Activated CD8-positive, alpha-beta memory T cell treated with anti-CD3 and anti-CD28 coated beads for 1 hour (primary cell): ENCODE measurements at places on chromosomes 12 and 14.

DNA sequence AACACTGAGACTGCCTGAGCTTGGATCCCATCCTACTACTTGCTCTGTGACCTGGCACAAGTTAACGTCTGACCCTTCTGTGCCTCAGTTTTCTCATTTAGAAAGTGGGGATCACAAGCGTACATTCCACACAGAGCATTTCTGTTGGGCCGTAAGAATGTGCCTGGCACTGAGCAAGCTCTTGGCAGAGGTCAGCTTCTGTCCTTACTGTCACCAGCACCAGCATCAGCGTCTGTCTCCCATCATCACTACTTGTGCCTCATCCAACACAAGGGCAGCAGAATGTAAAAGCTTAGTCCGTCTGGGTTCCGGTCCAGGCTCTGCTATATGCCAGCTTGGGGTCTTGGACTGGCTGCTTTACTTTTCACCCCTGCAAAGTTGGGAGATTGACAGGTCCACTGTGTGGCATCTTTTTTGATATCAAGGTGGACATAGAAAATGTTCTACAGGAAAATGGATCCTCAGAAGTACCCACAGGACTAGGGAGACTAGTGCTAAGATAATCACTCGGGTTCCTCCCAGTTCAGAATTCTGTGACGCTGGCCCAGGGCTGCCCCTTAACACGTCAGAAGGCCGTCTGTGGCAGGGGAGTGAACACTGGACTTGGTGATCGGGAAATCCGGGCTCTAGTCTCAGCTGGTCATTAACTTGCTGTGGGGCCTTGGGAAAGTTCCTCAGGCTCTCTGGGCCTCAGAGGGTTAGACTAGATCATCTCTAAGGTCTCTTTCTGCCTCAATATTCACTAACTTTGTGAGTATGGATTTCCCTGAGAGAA is 65.9 kb downstream of the CACNA1C start:
- no peak for DNase-seq

DNA sequence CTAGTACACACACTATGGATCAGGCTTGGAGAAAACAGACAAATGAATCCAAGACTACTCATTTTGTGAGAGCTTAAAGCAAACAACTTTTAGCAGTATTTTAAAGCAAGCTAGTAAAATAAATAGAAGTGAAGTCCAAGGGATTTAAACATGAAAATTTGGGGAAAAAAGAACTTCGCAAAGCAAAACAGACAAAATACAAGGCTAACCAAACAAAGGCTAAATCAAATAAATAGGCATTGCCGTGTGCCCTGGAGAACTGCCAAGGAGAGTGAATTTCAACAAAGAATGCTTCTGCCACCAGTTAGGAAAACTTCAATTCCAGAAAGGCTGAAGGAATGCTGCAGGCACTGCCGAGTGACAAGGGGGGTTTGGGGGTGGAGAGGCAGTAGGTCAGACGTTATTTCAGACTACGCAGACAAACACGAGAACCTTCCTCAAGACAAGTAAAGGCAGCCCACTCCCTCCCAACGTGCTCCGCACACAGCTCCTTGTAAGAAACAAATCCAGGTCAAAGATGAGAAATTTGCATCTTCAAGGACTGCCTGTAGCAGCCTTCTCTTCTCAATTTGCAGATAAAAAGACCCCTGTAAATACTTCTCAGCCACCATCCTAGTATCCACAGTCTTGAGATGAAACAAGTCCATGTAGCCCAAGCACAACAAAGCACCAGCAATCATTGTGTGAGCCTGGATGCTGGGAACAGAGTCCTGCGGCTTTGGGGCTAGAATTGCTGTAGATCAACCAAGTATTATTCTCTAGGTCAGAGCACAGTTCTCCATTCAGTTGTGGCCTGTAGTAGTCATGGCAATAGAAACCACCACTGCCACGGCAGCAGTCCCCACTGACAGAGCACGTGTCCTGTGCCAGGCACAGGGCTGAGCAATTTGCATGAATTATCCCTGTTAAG is 43.3 kb downstream of the EFCAB11 start:
- no peak for DNase-seq

GRCh38 chr12:112322441-112322840 is 59.8 kb downstream of the HECTD4 start:
- no peak for DNase-seq

- no peak for DNase-seq
These were observed 15.7 kb downstream of the CLIP1 start for GRCh38 chr12:122406701-122407164.

GRCh38 chr14:90659156-90659555 is 157.1 kb downstream of the TTC7B start:
- no peak for DNase-seq

DNA sequence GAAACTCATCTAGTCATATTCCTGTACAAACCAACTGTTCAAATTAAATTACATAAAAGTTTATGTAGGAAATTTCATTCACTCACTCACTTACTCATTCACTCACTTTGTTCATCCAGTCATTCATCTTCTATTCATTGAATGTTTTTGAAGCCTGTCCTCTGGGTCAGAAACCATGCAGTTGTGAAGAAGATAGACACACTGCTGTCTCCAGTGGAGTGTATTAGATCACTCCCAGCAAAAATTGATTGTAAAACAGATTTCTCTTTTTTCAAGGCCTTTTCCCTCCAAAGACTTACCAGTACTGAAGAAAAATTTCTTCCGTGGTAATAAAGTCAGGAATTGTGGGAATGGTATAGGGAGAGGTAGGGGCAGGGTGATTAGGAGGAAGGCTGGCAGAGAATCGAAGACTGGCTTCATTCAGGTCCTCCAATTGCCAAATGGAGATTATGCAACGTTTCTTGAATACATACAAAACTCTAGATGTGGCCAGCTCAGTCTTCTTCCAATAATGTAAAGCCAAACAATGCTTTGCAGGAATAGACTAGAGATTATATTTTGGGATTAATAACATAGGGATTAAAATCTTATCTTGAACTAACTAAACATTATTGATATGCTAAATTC is 9.1 kb downstream of the LRRK2 start:
- DNase-seq = no peak

DNA sequence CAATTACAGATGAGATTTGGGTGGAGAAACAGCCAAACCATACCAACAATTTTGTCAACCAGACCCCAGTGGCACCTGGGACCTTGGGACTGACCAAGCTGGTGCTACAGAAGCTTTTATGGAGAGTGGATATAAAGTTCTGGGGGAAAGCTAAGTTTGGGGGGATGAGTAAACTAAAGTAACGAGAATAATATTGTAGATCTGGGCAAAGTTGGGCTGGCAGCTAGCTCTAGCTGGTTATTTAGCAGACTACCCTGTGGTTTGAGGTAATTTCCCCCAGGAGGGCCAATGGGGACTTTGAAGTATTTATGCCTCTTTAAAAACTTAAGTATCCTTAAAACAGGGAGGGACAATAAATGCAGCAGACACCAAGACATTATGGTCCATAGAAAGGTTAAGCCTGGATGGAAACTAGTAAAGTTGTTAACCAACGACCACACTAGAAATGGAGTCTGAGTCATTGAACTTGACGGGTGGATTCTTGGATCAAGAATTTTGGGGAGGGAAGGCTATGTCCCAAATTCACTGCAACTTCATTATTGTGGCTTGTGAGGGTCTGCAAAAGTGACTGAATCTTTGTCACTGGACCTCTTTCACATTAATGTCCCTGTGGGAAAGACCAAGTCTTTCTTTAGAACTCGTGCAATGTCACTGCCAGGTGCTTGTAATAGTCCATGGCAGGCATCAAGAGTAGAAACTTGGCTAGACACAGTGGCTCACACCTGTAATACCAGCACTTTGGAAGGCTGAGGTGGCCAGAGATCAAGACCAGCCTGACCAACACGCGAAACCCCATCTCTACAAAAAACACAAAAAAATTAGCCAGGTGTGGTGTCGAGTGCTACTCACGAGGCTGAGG is 48.5 kb upstream of the OR5AU1 start:
- no peak for DNase-seq

- DNase-seq = no peak
These were observed 186.6 kb upstream of the PLEKHG7 start for GRCh38 chr12:92516277-92516600.

GRCh38 chr14:90266441-90267154 is 10.2 kb downstream of the PSMC1 start:
- no peak for DNase-seq

- DNase-seq = no peak
These were observed 2.6 kb downstream of the BCL7A start for GRCh38 chr12:122024132-122024785.

- no peak for DNase-seq
These were observed 6.8 kb upstream of the SLC4A8 start for GRCh38 chr12:51417826-51418225.

DNA sequence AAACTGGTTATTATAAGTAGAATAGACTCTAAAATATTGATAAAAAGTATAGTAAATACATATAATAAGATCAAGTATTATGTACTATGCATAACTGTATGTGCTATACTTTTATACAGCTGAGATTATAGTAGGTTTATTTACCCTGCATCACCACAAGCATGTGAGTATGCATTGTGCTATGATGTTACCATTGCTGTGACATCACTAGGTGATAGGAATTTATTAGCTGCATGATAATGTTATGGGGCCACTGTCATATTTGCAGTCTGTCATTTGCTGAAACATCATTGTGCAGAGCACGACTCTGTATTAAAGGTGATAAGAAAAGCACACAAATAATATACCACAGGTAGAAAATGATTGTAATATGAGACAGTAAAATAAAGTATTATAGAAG is 385.6 kb downstream of the ZFP36L1 start:
- no peak for DNase-seq

DNA sequence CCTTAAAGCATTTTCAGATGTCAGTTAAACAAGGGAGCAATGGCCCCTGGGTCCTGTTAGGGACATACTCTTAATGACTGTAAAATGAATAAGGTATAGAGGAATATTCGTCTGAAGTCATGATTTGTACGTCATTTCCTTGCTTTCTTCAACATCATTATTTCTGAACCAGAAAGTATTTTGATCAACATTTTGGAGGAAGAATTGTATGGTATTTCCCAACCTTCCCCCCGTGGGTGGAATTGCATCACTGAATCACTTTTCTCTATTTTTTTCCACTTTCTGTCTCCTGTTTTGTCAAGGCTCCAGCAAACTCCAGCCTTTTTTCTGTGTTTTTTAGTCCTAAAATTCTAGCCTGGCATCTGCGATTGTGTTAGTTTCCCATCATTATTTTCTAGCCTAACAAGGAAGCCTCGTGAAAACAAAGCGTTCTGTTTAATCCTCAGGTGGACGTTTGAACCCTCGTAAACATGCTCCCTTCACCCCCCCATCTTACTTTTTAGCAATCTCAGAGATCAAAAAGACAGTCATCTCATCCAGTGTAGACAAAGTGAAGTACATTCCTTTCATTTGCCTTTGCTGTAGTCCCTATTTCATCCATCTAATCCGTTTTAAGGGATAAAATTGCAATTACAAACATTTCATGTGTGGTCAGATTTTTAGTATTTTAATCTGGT is 62.3 kb downstream of the ETV6 start:
- DNase-seq = no peak

DNA sequence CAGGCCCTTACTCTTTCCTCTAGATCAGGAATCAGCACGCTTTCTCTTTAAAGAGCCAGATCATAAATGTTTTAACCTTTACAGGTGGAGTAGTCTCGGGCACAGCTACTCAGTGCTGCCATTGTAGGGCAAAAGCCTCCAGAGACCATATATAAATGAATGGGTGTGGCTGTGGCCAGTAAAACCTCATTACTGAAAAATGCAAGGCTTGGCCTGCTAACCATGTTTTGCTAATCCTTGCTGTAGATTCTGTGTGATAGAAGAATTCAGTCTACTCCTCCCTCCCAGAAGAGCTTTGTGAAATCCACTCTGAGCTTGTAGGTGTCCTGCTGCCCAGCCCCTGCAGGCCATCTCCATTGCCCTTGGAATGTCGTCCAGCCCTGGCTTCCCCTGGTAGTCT is 58.1 kb downstream of the HSP90AA1 start:
- no peak for DNase-seq

DNA sequence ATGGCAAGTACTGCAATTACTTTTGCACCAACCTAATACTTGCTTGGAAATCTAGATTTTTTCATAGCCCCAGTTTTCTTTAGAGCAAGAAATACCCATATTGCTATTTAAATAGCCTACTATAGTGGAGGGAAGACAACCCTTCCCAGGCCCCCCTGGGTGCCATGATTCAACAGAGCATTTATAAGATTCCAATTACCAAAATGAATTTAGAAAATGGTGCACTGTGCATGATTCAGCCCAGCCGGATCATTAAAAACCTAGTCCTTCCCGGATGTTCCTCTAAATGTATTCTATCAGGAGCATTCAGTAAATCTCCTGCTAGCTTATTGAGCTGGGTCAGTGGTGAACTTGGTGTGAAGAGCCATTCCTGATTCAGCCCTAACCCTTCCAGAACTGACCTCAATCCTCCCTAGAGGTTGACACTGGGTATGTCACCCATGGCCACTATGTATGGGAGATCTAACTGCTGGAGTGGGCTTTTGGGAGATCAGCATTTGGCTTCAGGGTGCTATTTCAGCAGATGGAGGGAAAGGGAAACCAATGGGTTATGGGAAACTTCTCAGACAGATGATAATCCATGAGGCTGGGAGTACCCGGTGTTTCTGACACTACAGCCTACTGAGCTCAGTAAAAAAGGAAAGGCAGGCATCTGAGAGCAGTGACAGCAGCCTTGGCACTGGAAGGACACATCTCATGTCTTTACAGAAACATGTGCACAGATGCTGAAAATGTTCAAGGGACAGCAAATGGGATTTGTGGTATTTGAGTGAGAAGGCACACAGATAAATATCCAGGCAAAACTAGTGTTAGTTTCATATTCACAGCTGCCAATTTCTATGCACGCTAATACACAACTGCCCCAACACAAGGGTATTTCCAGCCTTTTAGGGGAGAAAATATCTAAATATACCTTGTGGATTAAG is 258.9 kb downstream of the DPF3 start:
- DNase-seq = no peak

DNA sequence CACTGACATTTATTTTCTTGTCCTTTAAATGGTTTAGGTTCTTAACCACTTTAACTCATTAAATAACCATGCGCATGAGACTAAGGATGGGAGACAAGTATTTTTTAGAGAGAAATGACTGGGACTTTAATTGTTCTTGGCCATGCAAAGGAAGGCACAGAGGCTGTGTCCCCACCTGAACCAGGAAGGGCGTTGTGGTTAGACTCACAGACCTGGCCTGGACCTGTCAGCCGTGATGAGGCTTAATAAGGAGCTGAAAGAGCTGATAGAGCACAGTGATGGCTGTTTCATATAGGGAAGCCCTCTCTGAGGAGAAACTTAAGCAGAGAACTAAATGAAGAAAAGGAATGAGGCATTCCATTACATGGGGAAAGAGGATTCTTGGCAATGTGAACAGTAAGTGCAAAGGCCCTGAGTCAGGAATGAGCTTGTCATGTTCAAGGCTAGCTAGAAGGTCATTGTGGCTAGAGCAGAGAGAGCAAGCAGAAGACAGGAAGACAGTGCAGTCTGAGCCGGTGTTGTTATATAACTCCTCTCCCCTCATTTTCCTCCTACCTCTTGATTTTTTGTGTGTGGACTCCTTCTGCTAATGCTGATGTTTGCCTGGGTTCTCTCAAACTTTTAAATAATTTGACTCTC is 74.4 kb upstream of the ANO4 start:
- no peak for DNase-seq

GRCh38 chr12:124479680-124480468 is 87.5 kb downstream of the NCOR2 start:
- DNase-seq = no peak
